ENCODE measurements at places on chromosomes 16 and 17. TPM values are rescaled to one million over a fixed set of nuclear protein-coding genes. Genes with fewer than 3 reads are reported as not detected.

The SLFN14 gene
- not detected for total RNA-seq

The SOX9 gene
- total RNA-seq, result 11.2 TPM

The BRIP1 gene
- total RNA-seq, result 4.6 TPM

The SLC13A2 gene
- total RNA-seq, result 0.10 TPM

The OR2C1 gene
- total RNA-seq, result not detected

The MGRN1 gene
- total RNA-seq, result 44.1 TPM

The KRT31 gene
- not detected for total RNA-seq

The CDH1 gene
- 3.7 TPM for total RNA-seq

The CA5A gene
- total RNA-seq, result not detected

The MYO15A gene
- 0.63 TPM for total RNA-seq

Measured in A549 treated with RU486 at 1 μM for 4 hours (cell line).